AG08396 (cell line): ENCODE measurements at places on chromosomes 11 and 22.

GRCh38 chr11:6646071-6646470 lies 9.5 kb downstream of the DCHS1 start:
- DNase-seq, result peak; percentile 76

DNA sequence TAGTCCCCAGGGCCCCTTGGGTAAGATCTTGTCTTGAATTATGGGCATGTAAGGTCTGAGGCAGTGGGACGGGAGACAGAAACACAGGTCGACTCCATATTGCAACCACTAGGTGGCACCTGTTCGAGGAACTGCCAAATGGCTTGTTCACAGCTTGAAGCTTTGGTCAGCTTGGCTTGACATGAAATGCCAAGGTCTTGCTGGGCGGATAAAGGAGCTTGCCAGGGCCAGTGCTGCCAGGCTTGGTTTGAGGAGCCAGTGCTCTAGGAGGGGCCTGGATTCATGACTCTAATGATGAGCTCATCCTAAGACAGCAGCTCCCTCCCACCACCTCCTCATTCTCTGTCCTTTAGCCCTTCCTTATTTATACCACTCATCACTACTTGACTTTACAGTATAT lies 11.9 kb upstream of the NRIP3 start:
- DNase-seq, result peak; percentile 84

- no peak for DNase-seq
Observed at GRCh38 chr11:81979448-81979847, 754.2 kb downstream of the FAM181B start.

- DNase-seq, result peak; percentile 60
Observed at GRCh38 chr11:76206327-76207081, at the start of gene WNT11. WNT11 (minus strand) TSS chr11:76206502; CDS start chr11:76206407, 95 bp downstream.

DNA sequence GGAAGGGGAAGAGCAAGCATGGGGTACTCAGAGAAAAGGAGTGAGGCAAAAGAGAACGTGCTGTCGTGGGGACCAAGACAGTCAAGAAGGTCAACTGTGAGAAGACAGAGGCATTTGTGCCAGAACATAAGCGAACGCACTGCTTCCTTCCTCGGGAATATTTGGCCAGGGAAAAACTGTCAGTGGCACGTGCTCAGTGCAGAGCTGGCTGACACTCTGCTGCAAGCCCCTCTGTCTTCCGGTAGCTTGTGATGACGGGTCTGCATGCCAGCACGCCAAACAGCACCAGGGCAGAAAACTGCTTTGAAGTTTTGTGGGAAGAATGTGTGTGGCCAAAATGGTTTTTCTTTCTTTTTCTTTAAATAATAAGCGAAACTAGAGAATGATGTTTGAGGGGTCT lies 60.6 kb downstream of the SMCO4 start:
- no peak for DNase-seq

DNA sequence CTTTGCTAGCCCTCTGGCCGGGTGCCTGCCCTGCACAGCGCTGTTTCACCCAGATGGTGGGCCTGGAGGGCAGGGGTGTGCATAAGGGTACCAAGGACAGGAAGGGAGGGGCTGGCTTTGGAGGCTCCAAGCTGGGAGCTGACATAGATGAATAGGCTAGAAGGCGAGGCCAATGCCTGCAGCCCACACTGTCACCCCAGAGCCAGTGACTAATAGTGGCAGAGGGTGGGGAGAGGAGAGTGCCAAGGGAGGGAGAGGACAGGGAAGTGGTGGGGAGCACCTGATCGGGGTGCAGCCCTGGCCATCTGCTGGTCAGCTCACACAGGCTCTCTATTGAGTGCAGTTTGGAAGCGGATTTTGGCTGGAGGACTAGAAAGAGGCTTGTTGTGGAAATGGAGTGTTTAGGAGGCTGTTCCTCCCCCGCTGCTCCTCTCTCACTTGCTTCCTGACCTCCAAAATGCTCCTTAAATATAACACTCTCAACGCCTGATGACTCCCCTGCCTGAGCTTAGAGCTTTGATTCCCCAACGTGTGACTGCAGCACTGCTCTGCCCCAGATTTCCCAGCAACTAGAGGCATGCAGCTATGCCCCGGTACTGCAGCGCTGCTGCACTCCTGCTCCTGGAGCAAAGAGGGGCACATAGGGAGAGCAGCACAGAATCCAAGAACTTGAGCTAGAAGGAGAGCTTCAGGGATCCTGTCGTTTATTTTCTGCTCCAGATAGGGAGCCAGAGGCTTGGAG lies 89.2 kb downstream of the GRAMD1B start:
- no peak for DNase-seq

DNA sequence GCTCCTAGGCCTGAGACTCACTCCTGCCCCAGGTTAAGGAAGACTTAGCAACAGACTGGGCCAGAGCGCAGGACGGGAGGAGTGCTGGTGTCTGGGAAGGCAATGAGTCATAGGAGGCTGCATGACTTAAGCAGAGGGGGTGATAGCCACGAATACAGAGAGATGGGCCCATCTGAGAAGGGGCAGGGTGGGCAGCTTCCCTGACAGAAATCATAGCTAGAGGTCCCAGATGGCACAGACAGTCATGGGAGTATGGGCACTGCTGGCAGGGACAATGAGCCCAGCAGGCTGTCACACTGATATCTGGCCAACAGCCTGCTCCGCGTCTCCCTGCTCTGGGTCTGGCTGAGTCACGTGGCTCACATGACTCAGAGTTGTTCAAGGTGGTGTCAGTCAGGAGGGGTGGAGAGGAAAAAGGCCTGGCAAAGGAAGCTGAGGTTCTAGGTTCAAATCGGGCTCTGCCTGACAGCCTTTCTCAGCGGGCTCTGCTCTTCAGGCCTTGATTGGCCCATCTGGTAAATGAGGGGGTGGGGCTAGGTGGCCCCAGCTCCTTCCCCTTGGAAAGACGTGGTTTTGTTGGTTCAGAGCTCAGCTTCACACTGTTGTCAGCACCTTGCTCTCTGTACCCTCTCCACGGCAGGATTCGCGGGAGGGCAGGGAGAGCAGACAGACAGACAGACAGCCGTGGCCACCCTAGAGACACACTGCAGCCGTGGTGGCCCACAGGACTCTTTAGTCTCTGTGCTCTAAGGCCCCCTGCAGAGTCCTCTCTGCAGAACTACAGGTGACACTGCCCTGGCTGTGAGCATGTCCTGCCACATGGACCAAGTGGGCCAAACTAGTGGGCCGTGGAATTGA lies 47.8 kb downstream of the DBX1 start:
- peak; percentile 86 for DNase-seq

GRCh38 chr22:50306753-50307749 lies at the start of gene PLXNB2:
PLXNB2 (minus strand) TSS chr22:50307646; CDS start chr22:50290584, 17,062 bp downstream.
- peak; percentile 89 for DNase-seq
